HCT116 (cell line): ENCODE measurements at places on chromosomes 3 and 15. TPM values are rescaled to one million over a fixed set of nuclear protein-coding genes. Genes with fewer than 3 reads are reported as not detected.
A peak's percentile ranks its signal among the peaks of the same experiment; 100 is the strongest.

GRCh38 chr15:90287101-90287500, 21.6 kb downstream of the NGRN start:
- no peak for DNase-seq
- peaks cover 11% of the 10 kb centered on the region for H3K4me1 ChIP-seq
- no peaks in the 10 kb centered on the region for H3K36me3 ChIP-seq
- no peak overlapping the region for H3K27ac ChIP-seq
- no peak overlapping the region for H3K4me3 ChIP-seq
- no peaks in the 10 kb centered on the region for H3K27me3 ChIP-seq

DNA sequence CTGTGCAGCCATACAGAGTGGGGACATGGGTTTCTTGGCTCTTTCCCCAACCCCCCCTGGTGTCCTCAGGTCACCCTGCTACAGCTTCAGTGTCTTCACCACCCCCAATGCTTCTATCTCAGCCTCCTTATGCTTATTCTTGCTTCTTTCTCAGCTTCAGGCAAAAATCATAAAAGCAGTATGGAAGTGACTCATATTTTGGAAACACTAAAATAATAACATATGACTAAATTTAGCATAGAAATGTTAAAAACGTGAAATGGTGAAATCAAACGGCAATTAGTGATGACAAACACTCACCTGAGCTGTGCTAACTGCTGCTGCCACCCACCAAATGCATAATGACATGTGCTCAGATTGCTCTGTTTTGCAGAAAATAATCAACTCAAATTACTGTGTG, 475.2 kb upstream of the EPHA3 start:
- H3K36me3 ChIP-seq: no peaks in the 10 kb centered on the region
- no peak overlapping the region for H3K27ac ChIP-seq
- no peaks in the 10 kb centered on the region for H3K27me3 ChIP-seq
- no peak for DNase-seq
- H3K4me1 ChIP-seq: no peaks in the 10 kb centered on the region

Gene KBTBD8
- total RNA-seq: 1.4 TPM

DNA sequence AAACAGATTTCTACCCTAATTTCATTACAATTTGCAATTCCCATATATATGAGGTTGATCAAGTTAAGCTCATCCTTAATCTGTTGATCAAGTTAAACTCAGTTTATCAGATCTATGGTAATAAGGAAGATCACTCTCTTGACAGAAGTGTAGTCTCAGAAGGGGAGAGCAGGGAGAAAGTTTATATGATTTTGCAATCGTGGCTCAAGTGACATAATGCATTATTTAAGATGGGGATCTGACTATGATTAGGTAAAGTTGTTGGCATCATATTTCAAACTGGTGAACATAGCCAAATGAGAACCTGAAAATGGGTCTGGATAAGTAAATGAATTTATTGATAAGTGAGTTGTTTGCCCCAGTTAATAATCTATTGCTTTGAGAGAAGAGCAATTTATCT, 995.3 kb downstream of the OTOL1 start:
- H3K27me3 ChIP-seq: no peaks in the 10 kb centered on the region
- H3K36me3 ChIP-seq: no peaks in the 10 kb centered on the region
- no peak for DNase-seq

DNA sequence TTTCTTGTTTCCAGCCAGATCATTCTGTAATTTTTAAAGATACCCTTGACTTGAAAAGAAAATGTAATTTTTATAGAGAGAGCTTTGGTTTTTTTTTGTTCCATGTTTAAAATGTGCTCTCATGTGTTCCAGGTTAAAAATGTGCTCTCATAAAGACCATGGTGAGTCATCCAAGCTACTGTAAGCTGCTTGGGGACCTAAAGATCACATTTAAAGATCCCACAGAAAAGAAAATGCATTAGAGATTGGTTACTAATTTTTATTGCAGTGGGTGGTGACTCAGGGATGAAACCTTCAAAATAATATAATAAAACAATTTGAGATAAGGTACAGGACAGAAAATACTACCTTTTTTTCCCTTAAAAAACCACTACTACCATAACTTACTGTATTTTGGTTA, 11.0 kb downstream of the TCF12 start:
- peaks cover 18% of the 10 kb centered on the region for H3K4me1 ChIP-seq
- no peak for DNase-seq
- H3K27me3 ChIP-seq: no peaks in the 10 kb centered on the region
- no peak overlapping the region for H3K4me3 ChIP-seq
- H3K36me3 ChIP-seq: no peaks in the 10 kb centered on the region

- no peaks in the 10 kb centered on the region for H3K36me3 ChIP-seq
- H3K27me3 ChIP-seq: no peaks in the 10 kb centered on the region
- H3K27ac ChIP-seq: no peak overlapping the region
- no peak for DNase-seq
- H3K4me3 ChIP-seq: no peak overlapping the region
These were observed 32.4 kb upstream of the GAP43 start for GRCh38 chr3:115590873-115591272.

GRCh38 chr3:188396251-188396650, 242.3 kb downstream of the LPP start:
- no peaks in the 10 kb centered on the region for H3K36me3 ChIP-seq
- no peak overlapping the region for H3K4me3 ChIP-seq
- H3K27ac ChIP-seq: no peak overlapping the region
- DNase-seq: no peak

DNA sequence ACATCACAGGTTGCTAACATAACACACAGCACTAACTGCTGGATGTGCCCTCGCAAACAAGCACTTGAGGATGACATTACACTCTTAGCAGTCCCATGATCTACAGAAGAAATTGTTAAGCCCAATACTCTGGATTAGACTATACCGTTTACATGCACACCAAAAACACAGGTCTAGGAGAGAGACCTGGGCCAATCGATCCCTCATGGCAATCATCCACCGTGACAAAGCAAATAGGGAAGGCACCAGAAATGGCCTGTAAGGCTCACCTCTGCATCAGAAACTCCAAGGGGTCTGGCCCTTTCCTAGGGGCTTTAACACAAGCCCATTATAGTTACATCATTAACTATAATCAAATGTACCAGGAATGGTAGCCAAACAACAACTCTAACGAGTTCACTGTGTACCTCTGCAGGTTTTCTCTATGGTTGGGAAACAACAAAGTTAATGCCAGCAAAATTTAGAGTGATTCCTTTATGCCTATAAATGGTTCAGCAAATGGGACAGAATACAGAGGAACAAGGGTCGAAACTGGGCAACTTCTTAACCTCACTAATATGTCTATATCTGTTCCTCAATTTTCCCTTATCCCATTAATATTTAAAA, 18.5 kb downstream of the TRANK1 start:
- H3K4me1 ChIP-seq: no peaks in the 10 kb centered on the region
- DNase-seq: no peak
- no peaks in the 10 kb centered on the region for H3K27me3 ChIP-seq
- H3K27ac ChIP-seq: no peak overlapping the region
- no peaks in the 10 kb centered on the region for H3K36me3 ChIP-seq

Gene SLC15A2
- 0.96 TPM for total RNA-seq

DNA sequence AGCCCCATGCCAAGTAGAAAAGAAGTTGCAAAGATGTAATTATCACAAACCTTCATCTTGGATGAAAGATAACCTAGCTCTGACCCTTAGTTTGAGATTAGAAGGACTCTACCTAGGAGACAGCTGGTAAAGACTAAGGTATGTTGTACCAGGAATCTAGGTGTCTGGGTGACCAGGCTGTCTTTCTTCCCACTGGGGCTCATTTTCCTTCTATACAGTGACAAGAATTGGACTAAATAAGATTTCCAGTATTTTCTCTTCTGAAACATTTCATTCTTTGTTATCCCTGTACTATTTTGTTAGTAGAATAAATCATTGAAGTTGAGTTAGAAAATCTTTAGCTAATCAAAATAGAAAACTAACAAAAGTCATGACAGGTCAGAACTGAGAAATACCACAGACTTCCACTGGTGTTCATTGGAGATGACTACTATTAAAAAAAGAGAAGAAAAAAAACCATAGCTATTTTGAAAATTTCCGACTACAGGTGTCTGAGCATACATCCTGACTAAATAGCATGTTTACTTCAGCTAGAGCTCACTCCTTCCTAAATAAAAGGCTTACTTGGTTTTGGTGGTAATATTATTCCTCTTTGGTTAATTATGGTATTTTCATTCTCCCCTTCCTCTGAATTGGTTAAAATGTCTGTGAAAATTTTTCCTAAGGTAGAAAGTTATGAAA, 10.1 kb downstream of the TGFBR2 start:
- H3K36me3 ChIP-seq: 0 out of 2 replicates have a peak, but pooled peaks cover 2% of the 10 kb centered on the region
- no peak overlapping the region for H3K4me3 ChIP-seq
- no peak for DNase-seq
- H3K27ac ChIP-seq: peak overlapping the region; percentile 54; the same call in 1 of the 2 replicates
- no peaks in the 10 kb centered on the region for H3K27me3 ChIP-seq

Gene GUCA1C
- total RNA-seq: not detected

Gene CADM2
- not detected for total RNA-seq

DNA sequence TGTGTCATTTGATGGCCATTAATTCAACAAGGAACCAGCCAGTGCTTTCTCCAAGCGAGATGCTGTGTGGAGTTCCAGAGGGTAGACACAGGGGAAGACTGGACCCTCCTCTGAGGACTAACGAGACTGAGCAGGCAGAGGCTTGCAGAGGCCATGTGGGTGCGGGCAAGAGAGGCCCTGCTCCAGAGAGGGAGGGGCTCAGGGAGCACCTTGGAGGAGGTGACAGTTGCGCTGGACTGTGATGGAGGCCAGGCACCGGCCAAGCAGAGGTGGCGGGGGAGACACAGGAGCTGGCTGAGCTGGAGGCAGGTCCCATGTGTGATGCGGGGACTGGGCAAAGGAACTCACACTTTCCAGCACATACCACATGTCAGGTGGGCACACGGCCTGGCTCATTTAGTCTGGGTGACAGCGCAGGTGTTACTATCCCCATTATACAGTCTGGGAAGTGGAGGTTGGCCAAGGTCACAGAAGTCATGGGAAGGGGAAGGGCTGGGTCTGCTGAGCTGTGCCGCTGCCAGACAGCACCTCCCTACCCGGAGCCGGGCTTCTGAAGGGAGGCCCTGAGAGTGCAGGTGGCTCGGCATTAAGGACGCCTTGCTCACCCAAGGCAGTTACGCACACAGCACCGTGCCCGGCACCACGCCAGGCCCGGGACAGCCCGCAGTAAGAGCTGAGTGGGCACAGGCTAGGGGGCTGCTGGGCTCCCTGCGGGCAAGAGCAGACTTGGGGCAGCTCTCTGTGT, 3.7 kb downstream of the MELTF start:
- no peak overlapping the region for H3K4me3 ChIP-seq
- DNase-seq: no peak
- H3K27ac ChIP-seq: no peak overlapping the region
- peaks cover 7% of the 10 kb centered on the region for H3K36me3 ChIP-seq

GRCh38 chr3:51270559-51270958, 114.5 kb upstream of the MANF start:
- no peak overlapping the region for H3K27ac ChIP-seq
- no peak overlapping the region for H3K4me3 ChIP-seq
- no peak for DNase-seq
- H3K27me3 ChIP-seq: no peaks in the 10 kb centered on the region

- no peak overlapping the region for H3K27ac ChIP-seq
- no peaks in the 10 kb centered on the region for H3K36me3 ChIP-seq
- H3K4me1 ChIP-seq: no peaks in the 10 kb centered on the region; the same call in 1 of the 2 replicates
These were observed 31.1 kb downstream of the DCLK3 start for GRCh38 chr3:36733162-36733696.

DNA sequence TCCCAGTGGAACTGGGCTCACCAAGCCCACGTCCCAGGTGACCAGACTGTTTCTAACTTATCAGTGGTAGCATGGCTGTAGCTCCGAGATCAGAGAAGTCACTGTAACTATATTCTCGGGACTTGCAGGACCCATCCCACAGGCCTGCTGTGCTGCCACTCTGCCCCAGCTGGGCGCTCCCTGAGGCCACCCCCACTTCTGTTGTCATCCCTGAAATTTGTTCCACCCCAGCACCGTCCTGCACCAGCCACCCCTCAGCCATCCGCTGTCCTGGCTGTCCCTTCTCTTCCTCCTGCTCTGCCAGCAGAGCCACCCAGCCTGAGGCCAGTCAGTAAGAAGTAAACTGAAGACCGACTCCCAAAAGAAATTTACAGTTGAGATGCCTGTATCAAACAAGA, 33.0 kb upstream of the VILL start:
- no peaks in the 10 kb centered on the region for H3K4me1 ChIP-seq
- H3K36me3 ChIP-seq: no peaks in the 10 kb centered on the region
- H3K27me3 ChIP-seq: no peaks in the 10 kb centered on the region
- H3K27ac ChIP-seq: no peak overlapping the region

DNA sequence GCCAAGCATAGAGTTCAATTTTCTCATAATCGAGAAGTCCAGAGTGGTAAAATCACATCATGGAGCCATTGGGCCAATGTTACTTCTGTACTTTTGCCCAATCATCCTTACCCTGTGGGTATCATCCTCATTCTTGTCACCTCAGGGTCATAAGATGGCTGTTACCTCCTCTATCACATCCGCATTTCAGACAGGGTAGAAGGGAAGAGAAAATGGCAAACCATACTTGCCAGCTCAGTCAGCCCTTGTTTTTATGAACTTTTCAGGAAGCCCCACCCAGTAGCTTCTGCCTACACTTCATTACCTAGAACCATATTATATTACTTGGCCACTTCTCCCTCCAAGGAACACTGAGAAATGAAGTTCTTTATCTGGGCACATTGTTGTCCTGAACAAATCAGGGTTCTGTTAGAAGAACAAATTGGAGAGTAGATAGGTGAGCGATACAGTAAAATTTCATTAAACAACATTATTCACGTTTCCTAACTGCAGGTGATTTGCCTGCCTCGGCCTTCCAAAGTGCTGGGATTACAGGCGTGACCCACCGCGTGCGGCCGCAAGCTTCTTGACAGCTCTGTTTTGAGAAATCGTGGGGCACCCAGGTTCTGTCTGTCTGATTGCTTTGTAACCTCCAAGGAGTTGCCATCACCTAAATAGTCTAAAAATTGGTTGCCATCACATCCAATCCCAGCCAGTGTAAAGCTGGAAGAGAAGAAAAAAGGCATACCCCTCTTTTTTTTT, 34.5 kb upstream of the RPN1 start:
- peaks cover 7% of the 10 kb centered on the region; the same call in 1 of the 2 replicates for H3K4me1 ChIP-seq
- no peak overlapping the region for H3K4me3 ChIP-seq
- H3K27me3 ChIP-seq: no peaks in the 10 kb centered on the region
- no peak overlapping the region for H3K27ac ChIP-seq
- DNase-seq: no peak

Gene ITIH1
- total RNA-seq: 0.37 TPM

Gene KLHL40
- not detected for total RNA-seq

Gene P2RY12
- total RNA-seq: not detected

Gene DNAJB11
- total RNA-seq: 54.3 TPM

GRCh38 chr3:6182476-6182875, 678.4 kb upstream of the GRM7 start:
- no peaks in the 10 kb centered on the region for H3K4me1 ChIP-seq
- DNase-seq: no peak
- H3K36me3 ChIP-seq: no peaks in the 10 kb centered on the region
- H3K27me3 ChIP-seq: no peaks in the 10 kb centered on the region
- no peak overlapping the region for H3K4me3 ChIP-seq

Gene GOLGA8J
- not detected for total RNA-seq

Gene SUCNR1
- total RNA-seq: 0.17 TPM
